ENCODE measurements at places on chromosomes 2 and 18. TPM values are rescaled to one million over a fixed set of nuclear protein-coding genes. Genes with fewer than 3 reads are reported as not detected.

- no peak overlapping the region for H3K4me3 ChIP-seq
- no peak overlapping the region for H3K27ac ChIP-seq
Measured at GRCh38 chr18:37864122-37864521, 298.5 kb upstream of the CELF4 start.

Gene LOXHD1
- polyA plus RNA-seq: not detected

Gene CCDC142
- 4.7 TPM for polyA plus RNA-seq

GRCh38 chr2:10712185-10712809 is 9.1 kb upstream of the ATP6V1C2 start:
- no peak for DNase-seq
- no peaks in the 10 kb centered on the region for H3K36me3 ChIP-seq
- H3K27ac ChIP-seq: no peak overlapping the region
- H3K4me3 ChIP-seq: no peak overlapping the region

Gene ZNF514
- polyA plus RNA-seq: 8.0 TPM

DNA sequence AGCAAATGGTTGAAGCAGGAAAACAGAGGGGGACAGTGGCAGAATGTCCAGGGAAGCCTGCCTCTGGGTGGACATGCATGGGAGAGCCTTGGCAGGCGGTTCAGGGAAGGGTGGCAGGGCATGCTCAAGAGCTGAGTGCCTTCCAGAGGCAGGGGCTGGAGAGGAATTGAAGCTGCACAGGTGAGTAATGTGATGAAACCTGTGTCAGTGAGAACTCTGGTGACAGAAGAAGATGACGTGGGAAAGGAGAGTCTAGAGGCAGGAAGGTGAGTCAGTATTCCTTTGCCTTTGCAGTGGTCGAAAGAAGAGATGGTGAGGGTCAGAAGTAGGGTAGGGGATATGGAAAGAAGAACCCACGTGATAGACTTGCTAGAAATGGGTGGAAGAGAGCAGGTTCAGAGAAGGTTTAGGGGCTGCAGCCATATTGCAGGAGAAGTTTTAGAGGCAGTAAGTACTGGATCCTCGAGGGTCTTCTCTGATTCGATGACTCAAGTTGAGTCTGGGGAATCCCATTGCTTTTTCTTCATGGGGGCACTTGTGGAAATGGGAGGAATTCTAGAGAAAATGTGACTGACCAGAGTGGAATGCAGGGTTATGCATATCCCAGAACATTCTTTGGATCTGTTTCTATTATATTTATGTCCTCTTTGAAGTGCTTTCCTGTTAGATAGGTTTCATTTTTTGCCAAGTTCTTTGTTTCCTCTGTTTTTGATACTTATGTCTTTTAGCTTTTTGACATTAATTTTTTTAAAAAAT is 37.4 kb downstream of the TMEM87B start:
- H3K4me3 ChIP-seq: no peak overlapping the region
- peaks cover 10% of the 10 kb centered on the region for H3K4me1 ChIP-seq
- H3K36me3 ChIP-seq: peaks cover 20% of the 10 kb centered on the region
- no peak overlapping the region for H3K27ac ChIP-seq

GRCh38 chr2:23940718-23941620 is 706 bp downstream of the UBXN2A start:
- no peaks in the 10 kb centered on the region for H3K27me3 ChIP-seq
- peak overlapping the region; percentile 86 for H3K4me3 ChIP-seq
- H3K4me1 ChIP-seq: peaks cover 13% of the 10 kb centered on the region
- H3K36me3 ChIP-seq: no peaks in the 10 kb centered on the region

Gene TPO
- polyA plus RNA-seq: 0.04 TPM

- H3K4me1 ChIP-seq: no peaks in the 10 kb centered on the region
- H3K36me3 ChIP-seq: no peaks in the 10 kb centered on the region
- no peak overlapping the region for H3K27ac ChIP-seq
Measured at GRCh38 chr2:169900686-169901085, 73.4 kb downstream of the UBR3 start.

Gene CHMP3
- 117 TPM for polyA plus RNA-seq

Gene GPR39
- polyA plus RNA-seq: 9.1 TPM

Gene XDH
- polyA plus RNA-seq: 40.6 TPM

GRCh38 chr18:43805646-43806194 is 528.4 kb upstream of the SYT4 start:
- no peaks in the 10 kb centered on the region for H3K27me3 ChIP-seq
- no peaks in the 10 kb centered on the region for H3K4me1 ChIP-seq
- no peak overlapping the region for H3K4me3 ChIP-seq
- H3K27ac ChIP-seq: no peak overlapping the region

- no peak for DNase-seq
- peaks cover 16% of the 10 kb centered on the region for H3K4me1 ChIP-seq
- no peak overlapping the region for H3K27ac ChIP-seq
Measured at GRCh38 chr18:57627488-57627887, 5.9 kb upstream of the NARS1 start.

DNA sequence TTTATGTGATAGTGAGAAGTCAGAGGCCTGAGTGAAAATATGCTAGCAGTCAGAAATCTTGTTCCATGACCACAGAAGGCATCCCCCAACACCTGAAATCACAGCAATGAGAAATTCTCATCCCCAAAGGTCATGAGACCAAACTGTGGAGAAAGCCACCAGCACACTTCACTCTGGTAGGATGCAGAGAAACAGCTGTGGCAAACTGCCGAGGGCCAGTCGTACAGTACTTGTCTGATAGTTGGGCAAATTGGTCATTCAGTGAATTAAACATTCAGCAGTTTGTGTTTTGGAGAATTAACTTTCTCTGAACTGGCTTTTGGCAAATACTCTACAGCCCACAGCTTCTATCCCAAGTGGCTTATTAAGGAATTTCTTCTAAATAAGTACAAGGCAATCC is 117.2 kb downstream of the TSN start:
- no peaks in the 10 kb centered on the region for H3K27me3 ChIP-seq
- H3K4me3 ChIP-seq: no peak overlapping the region
- H3K36me3 ChIP-seq: no peaks in the 10 kb centered on the region
- DNase-seq: no peak

Gene C2orf78
- polyA plus RNA-seq: not detected

Gene TTN
- polyA plus RNA-seq: under 0.01 TPM

Gene CCDC74B
- polyA plus RNA-seq: 0.60 TPM

GRCh38 chr18:74804677-74805076 is 207.0 kb downstream of the ZNF407 start:
- peaks cover 26% of the 10 kb centered on the region for H3K4me1 ChIP-seq
- H3K27ac ChIP-seq: no peak overlapping the region
- H3K4me3 ChIP-seq: no peak overlapping the region
- H3K36me3 ChIP-seq: no peaks in the 10 kb centered on the region
- DNase-seq: no peak

DNA sequence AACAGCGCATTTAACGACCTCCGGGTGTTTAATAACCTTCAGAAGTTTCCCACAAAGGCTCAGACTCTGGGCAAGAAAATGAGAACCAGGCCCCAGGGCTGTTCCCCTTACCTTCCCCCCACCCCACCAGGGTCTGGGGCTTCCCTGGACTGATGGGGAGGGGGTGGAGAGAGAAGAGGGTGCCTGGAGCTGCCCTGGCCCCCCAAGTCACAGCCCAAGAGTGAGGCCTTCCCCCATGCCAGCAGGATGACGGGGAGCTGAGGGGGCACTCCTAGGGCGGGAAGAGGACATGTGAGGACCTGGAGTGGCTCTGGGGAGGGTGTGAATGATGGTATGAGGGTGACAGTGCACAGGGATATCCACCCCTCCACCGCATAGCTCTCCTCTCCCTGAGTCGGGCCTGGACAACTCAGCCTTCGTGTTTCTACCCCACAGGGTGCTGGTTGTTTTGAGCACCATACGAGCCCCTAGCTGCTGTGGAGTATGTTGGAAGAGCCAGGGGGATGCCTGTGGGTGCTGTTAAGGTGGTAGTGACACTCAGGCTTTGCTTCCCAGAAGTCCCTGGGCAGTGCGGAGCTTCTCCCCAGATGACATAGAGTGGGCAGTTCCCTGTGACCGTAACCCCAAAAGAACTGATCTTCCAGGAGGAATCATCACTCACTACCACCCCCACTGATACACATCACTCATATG is 3.9 kb downstream of the PKDCC start:
- DNase-seq: no peak
- no peak overlapping the region for H3K4me3 ChIP-seq

DNA sequence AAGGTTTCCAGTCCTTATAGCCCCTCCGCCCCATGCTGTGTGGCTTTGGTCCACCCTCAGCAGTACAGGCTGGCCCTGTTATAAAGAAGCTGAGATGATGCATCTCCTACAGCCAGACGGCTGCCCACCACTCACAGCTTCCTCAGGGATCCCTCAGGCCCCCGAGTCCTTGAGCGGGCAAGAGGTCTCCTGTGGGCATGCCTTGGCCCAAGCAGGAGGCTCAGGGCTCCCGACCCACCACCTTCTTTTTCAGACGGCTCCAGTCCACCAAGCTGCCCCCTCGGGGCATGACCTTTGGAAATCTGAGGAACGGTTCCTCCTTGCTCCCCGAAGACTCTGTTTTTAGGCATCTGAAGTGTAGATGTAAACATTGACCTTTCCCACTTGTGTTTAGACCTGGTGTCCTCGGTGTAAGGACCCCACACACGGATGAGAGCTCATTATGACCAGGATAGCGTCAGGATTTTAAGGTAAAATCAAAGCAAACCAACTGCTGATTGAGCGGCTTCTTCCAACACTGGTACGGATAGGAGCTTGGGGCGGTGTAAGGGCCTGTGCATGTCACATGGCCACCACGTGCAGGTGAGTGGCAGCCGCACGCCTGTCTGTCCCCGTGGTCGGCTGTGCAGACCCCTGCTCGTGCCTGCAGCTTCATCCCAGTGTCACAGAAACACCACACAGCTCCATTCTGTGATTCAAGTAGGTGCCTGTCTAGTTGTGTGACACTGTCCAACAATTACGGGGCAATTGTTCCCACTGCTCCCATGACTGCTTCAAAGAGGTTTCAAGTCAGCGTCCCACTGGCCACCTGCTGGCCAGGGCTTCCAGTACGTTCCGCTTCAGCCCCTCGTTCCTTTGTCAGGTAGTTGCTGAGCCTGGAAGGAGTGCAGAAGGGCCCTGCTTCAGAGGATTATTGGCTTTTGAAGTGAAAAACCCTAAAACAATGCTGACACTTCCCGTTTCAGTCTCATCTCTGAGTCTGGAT is 74.7 kb downstream of the NDUFA10 start:
- H3K4me3 ChIP-seq: no peak overlapping the region
- DNase-seq: no peak
- peaks cover 3% of the 10 kb centered on the region for H3K36me3 ChIP-seq
- H3K4me1 ChIP-seq: peaks cover 5% of the 10 kb centered on the region
- no peaks in the 10 kb centered on the region for H3K27me3 ChIP-seq

DNA sequence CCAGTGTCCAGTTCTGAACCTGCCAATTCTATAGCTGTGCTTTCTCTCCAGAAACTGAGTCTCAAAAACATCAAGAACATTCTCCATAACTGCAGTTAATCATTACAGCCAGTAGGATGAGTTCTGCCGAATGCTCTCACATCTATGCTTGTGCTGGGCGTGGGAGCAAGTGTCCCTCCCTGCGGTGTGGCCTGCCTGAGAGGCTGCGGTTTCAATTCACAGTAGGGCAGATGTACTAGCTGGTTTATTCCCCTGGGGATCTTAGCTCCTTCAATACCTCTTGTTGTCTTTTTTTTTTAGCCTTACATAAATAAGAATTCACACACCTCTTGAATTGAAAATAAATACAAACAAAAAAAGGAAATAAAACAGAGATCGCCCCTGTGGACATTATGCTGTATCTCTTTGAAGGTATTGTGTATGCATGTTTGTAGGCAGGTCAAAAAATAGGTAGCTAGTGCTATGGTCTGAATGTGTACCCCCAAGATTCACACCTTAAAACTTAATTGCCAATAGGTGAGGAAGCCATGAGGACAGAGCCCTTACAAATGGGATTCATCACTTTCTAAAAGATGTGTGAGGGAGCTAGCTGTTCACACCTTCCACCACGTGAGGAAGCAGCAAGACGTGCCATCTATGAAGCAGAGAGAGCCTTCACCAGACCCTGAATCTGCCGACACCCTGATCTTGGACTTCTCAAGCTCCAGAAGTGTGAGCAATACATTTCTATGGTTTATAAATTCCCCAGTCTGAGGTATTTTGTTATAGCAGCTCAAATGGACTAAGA is 74.3 kb downstream of the BCL2L11 start:
- H3K27ac ChIP-seq: no peak overlapping the region
- no peaks in the 10 kb centered on the region for H3K4me1 ChIP-seq
- no peak overlapping the region for H3K4me3 ChIP-seq
- H3K36me3 ChIP-seq: no peaks in the 10 kb centered on the region

Gene TXNDC9
- polyA plus RNA-seq: 46.4 TPM

DNA sequence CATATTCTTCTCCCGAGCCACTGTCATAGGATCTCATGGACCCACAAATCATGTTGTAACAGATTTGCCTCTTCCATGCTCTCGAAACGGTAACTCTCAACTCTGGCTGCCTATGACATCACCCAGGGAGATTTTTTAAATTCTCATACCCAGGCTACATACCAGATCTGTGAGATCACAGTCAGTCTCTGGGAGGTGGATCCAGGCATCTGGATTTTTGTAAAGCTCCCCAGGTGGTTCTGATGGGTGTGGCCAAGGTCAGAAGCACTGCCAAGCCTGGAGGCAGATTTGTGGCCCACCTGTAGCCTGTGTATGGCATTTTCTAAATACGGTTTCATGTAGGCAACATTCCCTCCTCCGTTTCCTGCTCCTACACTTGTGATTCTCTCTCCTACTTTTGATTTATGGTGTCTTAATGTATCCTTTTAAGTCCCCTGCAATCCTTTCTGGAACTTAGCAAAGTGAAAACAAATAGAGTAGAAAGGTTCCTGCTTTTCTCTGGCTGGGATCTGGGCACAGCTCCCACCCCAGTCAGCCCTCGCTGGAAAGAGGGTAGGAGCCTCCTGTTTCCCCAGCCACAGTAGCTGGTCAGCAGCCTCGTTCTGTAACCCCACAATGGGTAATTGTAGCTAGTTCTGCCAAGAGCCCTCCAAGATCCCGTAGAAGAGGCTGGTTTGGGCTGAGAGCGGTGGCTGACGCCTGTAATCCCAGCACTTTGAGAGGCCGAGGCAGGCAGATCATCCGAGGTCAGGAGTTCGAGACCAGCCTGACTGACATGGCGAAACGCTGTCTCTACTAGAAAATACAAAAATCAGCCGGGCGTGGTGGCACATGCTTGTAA is 96.2 kb downstream of the KLHL29 start:
- no peaks in the 10 kb centered on the region for H3K27me3 ChIP-seq
- H3K27ac ChIP-seq: peak overlapping the region; percentile 39
- no peak overlapping the region for H3K4me3 ChIP-seq
- DNase-seq: peak; percentile 82
- peaks cover 12% of the 10 kb centered on the region for H3K4me1 ChIP-seq

Gene ZSWIM2
- polyA plus RNA-seq: not detected

Gene FRZB
- not detected for polyA plus RNA-seq

- H3K27me3 ChIP-seq: no peaks in the 10 kb centered on the region
- no peaks in the 10 kb centered on the region for H3K36me3 ChIP-seq
- H3K4me1 ChIP-seq: no peaks in the 10 kb centered on the region
- H3K27ac ChIP-seq: no peak overlapping the region
- no peak for DNase-seq
Measured at GRCh38 chr2:189312643-189313042, 128.6 kb upstream of the WDR75 start.

- peak; percentile 2 for DNase-seq
- no peak overlapping the region for H3K4me3 ChIP-seq
- H3K27me3 ChIP-seq: no peaks in the 10 kb centered on the region
- no peaks in the 10 kb centered on the region for H3K36me3 ChIP-seq
- peaks cover 7% of the 10 kb centered on the region for H3K4me1 ChIP-seq
Measured at GRCh38 chr18:68840554-68841263, 42.8 kb downstream of the CCDC102B start.

GRCh38 chr2:234278556-234279255 is 218.2 kb downstream of the ARL4C start:
- H3K4me3 ChIP-seq: no peak overlapping the region
- no peaks in the 10 kb centered on the region for H3K36me3 ChIP-seq
- DNase-seq: no peak
- no peaks in the 10 kb centered on the region for H3K27me3 ChIP-seq
- H3K4me1 ChIP-seq: no peaks in the 10 kb centered on the region
- H3K27ac ChIP-seq: no peak overlapping the region

All from keratinocyte (primary cell).